ENCODE measurements at places on chromosomes 6 and 20. TPM values are rescaled to one million over a fixed set of nuclear protein-coding genes. Genes with fewer than 3 reads are reported as not detected.

The JAG1 gene
- total RNA-seq, result 219 TPM

The FRK gene
- total RNA-seq, result 0.79 TPM

The PRND gene
- total RNA-seq, result under 0.01 TPM

The DPM1 gene
- 52.2 TPM for total RNA-seq

The SLC22A23 gene
- 9.1 TPM for total RNA-seq

The TPD52L2 gene
- total RNA-seq, result 139 TPM

The LPIN3 gene
- 3.4 TPM for total RNA-seq

The OLIG3 gene
- 0.06 TPM for total RNA-seq
